ENCODE measurements at places on chromosomes 12 and 14.
A peak's percentile ranks its signal among the peaks of the same experiment; 100 is the strongest.

- no peak for DNase-seq
These were observed 31.0 kb downstream of the HCFC2 start for GRCh38 chr12:104095289-104095688.

DNA sequence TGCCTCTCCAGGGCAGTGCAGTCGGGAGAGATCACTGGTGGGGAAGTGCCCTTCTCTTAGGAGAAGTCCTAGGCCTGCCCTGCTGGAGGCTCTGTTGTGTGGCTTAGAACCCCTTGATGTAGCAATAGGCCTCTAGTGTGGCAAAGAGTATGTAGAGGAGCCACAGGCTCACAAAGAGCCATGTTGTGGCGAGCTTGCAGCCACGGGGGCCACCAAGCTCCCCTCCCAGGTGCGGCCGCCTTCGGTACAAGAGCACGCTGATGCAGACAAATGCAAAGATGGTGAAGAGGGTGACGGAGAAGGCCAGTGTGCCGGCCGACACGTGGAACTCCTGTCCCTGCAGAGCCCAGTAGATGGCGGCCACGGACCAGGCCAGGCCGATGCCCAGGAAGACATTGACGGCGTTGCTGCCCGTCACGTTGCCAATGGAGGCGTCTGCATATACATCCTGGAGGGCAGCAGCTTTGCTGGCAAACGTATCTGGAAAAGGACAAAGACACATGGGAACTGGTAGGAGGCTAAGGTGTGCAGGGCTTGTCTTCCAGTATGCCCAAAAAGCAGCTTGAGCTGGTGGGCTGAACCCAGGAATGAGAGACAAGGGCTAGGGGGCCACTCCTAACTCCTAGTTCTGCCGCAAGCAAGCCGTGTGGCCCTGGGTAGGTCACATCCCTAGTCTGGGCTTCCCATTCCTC lies 142.8 kb downstream of the SLC8A3 start:
- no peak for DNase-seq

DNA sequence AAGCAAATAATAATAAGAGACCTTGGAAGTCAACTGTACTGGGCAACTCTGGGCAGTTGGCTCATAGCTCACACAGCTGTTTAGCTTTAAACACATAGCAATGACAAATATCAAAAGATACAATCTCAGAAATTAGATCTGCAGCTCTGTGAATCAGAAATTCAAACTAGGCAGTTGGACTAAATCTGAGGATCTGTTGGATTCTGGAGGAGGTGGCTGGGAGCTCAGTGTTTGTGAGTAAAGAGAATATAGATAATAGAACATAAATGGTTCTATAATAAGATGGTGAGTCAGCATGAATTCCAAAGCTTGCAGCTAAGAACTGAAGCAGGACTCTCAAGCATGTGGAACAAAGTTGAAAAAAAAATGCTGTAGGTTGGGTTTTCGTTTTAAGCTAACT lies 1949.4 kb upstream of the SEL1L start:
- no peak for DNase-seq

DNA sequence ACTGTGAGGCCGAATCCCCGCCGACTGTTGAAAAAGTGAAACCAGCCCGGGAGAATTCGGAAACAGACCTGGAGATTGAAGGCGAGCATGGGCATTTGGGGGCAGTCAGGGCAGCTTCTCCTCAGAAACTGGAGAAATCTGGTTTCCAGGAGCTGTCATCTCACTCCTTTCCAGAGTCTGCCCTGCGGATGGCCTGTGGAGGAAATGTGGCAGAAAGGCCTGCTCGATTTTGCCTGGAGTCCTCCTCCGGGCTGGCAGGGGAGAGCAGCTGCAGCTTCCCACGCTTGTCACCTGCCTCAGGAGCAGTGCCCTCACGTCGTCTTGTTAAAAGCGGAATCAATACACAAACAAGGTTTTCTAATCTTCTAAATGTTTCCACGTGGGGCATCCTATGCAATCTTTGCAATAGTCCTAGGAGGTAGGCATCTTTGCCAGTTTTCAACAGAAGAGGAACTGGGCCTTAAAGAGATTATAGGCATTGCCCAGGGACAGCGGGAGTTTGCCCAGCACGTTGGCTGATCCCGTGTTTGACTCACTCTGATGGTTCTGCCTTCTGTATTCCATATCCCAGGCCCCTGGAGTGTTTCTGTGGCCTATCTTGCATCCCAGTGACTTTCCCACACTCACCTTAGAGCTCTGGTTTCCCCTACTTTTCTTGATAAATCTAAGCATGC lies 2.3 kb downstream of the LRRC74A start:
- DNase-seq = no peak

GRCh38 chr14:68312884-68313610 lies 479.8 kb downstream of the ZFP36L1 start:
- DNase-seq = no peak

- no peak for DNase-seq
These were observed 57.2 kb downstream of the STXBP6 start for GRCh38 chr14:24992624-24993360.

- DNase-seq = no peak
These were observed 146.7 kb downstream of the ACSS3 start for GRCh38 chr12:81224626-81225025.

DNA sequence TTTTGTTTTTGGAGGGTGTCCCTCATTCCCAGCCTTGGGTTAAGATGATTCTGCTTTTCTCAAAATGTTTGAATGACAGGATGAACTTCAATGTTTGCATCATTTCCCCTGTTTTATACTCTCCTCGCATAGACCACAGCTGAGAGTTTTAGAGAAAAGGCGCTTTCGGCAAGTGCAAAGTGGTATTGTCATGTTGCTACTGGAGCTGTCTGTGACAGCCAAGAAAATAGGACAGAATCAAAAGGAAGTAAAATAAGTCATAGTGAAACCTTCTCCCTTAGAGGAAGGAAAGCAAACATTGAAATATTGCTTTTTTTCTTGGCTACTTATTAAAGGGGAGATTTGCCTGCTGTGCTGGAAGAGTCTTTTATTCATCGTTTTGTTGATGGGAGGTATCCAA lies 33.5 kb upstream of the ARHGAP5 start:
- DNase-seq = no peak

GRCh38 chr14:42149609-42150261 lies 543.1 kb downstream of the LRFN5 start:
- no peak for DNase-seq

- DNase-seq = no peak
These were observed 67.8 kb upstream of the NAP1L1 start for GRCh38 chr12:76152181-76152807.

- no peak for DNase-seq
These were observed 117.8 kb downstream of the MED13L start for GRCh38 chr12:116159593-116160200.

DNA sequence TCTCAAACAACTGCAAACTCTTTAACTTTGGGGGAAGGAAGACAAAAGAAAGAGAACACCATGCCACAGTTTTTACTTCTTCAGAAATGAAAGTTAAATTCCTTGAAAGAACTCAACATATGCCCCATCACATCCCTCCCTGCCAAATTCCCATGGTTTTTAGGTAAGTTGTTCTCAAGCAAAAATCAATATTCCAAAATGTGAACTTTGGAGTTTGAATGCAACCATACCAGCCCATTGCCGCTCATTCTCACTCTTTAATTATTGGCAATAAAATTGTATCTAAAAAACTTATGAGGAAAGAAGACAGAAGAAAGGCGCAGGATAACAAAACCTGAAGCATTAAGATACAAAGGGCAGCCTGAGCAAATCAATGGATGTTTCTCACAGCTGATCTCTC lies 31.8 kb upstream of the CEP83 start:
- no peak for DNase-seq

DNA sequence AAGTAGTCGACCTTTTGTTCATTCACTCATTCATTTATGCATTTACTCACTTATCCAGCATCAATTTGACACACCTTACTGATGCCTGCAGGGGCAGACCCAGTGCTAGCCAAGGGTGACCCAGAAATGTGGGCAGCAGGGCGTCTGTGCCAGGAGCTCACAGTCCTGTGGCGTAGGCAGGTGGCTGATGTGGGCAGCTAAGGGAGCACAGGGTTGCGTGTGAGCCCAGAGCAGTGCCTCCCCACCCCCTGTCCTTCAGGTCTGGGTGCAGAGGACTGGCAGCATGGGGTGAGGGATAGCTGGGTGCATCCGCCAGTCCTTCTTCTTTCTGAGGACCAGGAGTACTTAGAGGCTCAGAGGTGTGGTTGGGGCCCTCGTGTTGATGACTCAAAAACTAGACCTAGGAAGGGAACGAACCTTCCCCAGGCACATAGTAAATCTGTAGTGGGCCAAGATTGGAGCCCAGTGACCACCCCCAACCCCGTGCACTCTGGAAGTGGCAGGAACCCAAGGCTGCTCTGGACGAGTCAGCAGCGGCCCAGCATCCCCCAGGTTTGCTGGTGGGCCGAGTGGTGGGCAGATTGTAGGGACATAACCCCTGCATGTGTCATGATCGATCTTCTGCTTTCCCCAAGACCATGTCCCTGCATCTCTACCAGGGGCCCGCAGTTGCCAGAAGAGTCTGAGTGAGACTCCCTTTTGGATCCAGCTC lies 63.9 kb downstream of the BEGAIN start:
- DNase-seq = peak; percentile 45

- DNase-seq = no peak
These were observed 307.7 kb downstream of the CCDC91 start for GRCh38 chr12:28497889-28498411.

DNA sequence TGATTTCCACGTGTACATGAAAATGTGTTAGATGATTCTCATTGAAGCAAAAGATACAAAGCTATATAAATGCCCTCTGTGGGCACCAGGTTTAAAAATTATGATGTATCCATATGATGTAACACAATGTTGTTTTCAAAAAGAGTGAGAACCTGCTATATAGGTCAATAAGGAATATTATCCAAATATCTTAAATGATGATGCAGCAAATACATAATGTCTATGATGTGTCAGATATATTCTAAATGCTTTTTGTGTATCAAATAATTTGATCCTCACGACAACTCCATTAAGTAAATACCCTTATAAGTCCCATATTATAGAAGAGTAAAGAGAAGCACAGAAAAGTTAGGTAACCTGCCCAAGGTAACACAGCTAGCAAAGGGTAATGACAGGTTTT lies 393.0 kb upstream of the DCN start:
- no peak for DNase-seq

- no peak for DNase-seq
These were observed 1.5 kb downstream of the SAMD15 start for GRCh38 chr14:77378701-77379100.

DNA sequence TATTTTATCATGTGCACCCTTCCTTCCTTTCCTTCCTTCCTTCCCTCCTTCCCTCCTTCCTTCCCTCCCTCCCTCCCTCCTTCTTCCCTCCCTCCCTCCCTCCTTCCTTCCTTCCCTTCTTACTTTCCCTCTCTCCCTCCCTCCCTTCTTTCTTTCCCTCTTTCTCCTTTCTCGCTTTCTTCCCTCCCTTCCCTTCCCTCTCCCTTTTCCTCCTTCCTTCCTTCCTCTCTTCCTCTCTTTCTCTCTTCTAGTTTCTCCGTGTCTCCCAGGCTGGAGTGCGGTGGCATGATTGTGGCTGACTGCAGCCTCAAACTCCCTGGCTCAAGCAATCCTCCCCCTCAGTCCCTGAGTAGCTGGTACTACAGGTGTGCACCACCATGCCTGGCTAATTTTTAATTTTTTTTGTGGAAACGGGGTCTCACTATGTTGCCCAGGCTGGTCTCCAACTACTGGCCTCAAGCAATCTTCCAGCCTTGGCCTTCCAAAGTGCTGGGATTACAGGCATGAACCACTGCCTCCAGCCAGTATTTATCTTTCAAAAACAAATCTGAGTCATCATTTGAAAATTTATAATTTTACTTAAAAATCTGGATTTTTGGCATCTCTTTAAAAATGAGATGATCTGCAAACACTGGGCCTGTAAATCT lies 7.8 kb downstream of the C1RL start:
- DNase-seq = peak; percentile 12

DNA sequence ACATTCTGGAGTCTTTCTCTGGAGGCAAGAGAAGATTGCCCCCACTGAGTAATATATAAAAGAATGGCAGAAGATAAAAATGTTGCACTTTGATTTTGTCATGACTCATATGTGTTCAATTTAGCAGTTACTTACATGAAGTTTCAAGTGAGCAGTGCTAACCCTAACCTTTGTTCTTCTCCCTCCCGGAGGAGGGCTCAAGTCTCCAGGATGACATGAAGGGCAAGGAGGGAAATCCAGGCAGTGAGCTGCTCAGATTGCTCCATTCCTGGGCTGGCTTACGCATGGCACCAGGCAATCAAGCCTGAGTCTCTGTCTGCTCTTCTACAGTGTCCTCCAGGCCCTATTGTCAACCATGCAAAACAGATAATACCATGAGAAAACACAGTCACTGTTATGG lies 322.3 kb downstream of the DUSP6 start:
- no peak for DNase-seq

DNA sequence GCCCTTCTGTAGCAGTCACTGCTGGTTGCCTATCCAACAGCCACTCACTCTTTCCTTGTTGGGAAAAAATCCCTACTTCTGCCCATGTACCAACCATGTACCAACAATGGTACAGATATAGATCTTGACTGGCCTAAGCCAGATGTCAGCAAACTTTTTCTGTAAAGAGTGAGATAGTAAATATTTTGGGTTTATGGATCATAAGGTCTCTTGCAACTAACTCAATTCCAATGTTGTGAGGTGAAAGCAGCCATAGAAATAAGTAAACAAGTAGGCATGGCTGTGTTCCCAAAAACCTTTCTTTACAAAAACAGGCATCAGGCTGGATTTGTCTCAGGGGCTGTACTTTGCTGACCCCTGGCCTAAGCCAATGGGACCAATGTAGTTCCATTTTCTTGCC lies 73.5 kb downstream of the ARMH4 start:
- no peak for DNase-seq

DNA sequence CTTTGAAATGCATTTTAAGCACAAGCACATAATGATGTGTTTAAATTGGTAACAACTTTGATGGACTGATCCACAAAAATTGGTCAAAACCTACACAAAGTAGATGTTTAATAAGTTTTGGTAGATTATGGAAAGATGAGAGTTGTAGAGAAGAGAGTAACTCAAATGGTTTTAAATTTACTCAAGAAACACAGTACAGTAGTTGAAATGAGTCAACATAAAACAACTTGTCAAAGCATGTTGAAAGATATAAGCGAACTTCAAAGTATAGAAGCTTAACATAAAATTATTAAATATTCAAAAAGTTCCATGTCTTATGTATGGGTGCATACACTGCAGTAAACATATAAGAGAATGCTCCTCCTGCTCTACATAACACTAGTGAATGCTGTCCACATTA lies 49.4 kb downstream of the KITLG start:
- DNase-seq = no peak
